RPMI8226 (cell line): ENCODE measurements at places on chromosomes 1 and 21.

DNA sequence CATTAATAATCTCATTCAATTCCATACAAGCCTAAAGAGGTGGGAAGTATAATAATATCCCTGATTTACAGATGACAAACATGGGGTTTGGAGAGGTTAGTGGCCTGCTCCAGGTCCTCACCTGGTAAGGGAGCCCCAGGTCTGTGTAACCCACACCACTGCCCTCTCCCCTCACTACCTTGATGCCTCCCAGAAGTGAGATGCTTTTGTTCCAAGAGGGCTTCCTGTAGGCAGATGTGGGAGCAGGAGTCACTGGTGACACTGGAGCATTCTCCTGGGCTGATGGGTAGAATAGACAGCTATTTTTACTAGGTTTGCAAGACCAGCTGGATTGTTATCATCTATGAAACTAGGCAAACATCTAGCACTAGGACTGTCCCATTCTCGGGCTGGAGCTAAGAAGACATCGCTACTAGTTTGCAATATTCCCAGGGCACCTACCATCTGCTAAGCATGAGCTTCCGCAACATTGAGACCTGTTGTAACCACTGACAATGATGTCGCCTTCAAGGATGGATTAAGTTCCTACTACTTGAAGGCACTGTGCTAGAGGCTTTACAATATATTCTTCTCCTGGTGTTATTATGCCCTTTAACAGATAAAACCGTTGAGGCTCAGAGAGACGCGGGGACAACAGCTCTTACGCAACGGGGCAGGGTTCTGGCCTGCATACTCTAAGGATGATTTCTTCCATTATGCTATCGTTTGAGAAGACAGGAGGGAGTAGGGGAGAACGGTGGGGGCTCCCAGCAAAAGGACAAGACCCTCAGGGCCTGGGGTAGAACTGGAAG, 35.0 kb downstream of the BATF3 start:
- DNase-seq: no peak

- DNase-seq: no peak
These were observed 144.9 kb downstream of the HIVEP3 start for GRCh38 chr1:41773842-41774241.

- DNase-seq: no peak
These were observed 543 bp upstream of the KCNJ10 start for GRCh38 chr1:160070243-160071163.

DNA sequence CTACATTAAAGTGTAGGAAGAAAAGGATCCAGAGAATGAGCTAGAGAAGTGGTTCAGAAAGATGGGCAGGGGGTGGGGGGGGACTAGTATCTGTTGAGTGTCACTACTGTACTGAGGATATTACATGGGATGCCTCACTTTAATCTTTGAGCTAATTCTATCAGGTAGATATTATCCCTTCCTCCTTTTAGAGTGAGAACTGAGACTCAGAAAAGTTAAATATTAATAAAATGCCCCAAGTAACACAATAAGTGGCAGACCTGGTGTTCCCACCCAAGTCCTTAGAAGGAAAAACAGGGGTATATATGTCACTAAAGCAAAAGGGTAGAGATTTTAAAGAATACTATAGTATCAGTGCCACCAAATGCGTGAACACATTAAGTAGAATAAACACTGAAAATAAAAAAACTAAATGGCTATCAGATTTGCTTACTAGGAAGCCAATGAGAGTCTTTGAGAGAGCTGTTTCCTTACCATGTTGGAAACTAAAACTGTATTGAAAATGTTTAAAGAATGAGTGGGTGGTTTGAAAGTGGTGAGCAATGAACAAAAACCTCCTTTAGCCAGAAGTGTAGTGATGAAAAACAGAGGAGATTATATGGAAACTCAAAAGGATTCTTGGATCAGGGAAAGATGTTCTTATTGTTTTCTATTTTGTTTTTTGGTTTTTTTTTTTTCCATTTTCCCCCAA, 230.8 kb downstream of the BARHL2 start:
- no peak for DNase-seq

GRCh38 chr1:92442351-92442750, 44.4 kb downstream of the GFI1 start:
- DNase-seq: no peak

- peak; percentile 43 for DNase-seq
These were observed 11.1 kb upstream of the RASSF5 start for GRCh38 chr1:206496131-206496793.
